ENCODE measurements at places on chromosomes 13 and 19.

GRCh38 chr19:5398693-5399057 lies 56.5 kb upstream of the ZNRF4 start:
- DNase-seq, result no peak

GRCh38 chr13:74597526-74597925 lies 463.3 kb upstream of the KLF12 start:
- no peak for DNase-seq

DNA sequence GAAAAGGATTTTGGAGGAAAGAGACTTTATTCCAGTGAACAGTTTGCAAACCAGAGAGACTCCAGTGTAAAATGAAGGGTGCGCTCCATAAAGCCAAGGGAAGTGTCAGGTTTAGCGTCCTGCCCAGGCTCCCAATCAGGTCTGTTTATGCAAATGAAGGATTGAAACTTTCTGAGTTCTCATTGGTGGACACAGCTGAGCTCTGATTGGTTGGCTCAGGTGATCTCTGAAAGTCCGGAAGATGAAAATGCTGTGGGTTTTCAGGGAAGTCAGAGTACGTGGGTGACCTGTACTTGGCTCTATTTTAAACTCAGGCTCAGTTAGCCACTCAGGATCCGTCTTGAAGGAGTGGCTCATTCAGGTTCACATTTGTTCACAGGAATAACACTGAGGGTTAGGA lies 28.7 kb upstream of the CD33 start:
- DNase-seq, result no peak

- DNase-seq, result no peak
These were observed 616.2 kb upstream of the SPRY2 start for GRCh38 chr13:80957019-80957655.

DNA sequence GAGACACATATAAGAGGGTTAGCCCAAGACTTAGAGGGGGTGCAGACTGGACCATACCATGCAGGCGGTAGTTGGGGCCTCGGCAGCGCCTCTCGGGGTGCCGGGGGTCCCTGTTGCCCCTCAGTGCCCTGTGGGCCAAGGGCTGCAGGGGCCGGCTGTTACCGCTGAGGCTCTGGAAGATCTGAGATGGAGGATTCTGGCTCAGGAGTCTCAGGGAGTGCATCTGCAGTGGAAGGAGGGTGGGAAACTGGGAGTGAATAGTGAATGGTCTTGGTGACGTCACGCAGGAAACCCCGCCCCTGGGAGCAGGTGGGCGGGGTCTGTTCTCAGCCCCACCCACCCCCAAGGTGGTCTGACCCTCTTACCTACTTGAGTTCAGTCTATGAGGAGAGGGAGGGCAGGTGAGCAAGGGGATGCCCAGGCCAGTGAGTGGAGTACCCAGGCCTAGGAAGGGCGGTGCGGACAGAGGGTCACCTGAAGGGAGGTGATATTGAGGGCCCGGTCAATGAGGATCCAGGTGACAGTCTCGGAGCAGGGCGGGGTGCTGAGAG lies 1.7 kb upstream of the DBP start:
- no peak for DNase-seq

- DNase-seq, result no peak
These were observed 1451.5 kb downstream of the EFNB2 start for GRCh38 chr13:105083992-105084391.

DNA sequence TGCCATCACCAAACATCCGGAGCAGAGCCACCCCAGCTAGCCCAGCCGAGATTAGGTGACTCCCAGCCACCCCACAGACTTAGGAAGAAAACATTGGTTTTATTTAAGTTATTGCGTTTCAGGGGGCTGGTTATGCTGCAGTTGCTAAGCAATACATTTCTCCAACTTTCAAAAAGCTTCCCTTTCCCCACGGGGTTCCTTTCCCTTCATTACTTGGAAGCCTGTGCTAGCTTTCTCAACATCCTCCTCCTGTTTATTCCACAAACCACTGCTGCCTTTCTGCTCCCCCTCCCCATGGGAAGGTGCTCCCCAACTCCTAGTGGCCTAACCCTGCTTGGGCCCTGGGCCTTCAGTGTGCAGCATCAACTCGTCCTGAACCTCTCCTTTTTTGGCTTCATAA lies 52.6 kb downstream of the CDADC1 start:
- DNase-seq, result no peak

DNA sequence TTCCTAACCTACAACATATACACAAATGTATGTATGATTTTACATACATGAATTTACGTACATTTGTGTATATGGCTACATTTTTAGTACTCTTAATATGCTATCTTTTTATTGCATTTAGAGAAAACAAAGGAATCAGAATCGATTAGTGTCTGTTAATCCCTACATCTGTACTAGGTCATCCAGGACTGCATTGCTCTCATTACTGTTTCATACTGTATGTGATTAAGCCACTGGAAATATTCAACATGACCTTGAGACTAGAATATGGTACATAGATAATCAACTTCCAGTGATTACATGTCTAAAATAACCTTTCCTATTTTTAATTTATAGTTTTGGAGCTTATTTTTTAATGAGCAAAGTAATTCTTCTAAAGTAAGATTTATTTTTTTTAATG lies 5.3 kb upstream of the MAB21L1 start:
- DNase-seq, result no peak

DNA sequence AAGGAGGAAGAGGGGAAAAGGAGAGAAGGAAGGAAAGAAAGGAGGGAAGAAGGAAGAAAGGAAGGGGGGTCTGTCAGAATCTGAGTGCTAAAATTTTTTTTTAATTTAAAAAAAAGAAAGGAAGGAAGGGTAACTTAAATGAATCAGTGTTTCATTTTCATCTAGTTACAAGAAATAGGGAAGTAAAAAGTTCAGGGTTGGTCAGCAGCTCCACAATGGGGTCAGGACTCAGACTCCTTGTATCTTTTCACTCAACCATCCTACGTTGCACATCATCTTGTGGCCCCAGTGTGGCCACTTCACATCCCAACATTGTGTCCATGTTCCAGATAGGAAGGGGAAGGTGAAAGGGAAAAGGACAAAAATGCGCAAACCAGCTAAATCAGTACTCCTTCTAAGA lies 14.3 kb upstream of the FNDC3A start:
- DNase-seq, result no peak

GRCh38 chr13:49554387-49554786 lies 31.0 kb downstream of the RCBTB1 start:
- DNase-seq, result no peak

DNA sequence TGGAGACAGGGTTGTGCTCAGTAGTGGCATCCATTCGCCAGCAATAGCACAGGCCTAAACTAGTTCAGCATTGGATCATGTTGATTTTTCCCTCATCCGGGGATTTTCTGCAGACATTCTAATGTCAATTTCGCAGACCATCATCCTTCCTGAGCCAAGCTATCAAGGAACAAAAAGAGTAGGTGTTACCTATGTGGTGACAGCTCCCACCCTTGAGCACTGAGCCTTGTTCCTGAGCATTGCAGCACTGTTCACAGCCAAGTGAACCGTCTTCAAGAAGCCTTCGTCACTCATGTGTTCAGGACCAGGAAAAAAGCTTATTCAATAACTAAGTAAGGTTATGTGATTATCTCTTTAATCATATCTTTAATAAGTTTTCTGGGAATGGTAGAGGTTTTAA lies 576.2 kb downstream of the UQCRFS1 start:
- DNase-seq, result no peak

DNA sequence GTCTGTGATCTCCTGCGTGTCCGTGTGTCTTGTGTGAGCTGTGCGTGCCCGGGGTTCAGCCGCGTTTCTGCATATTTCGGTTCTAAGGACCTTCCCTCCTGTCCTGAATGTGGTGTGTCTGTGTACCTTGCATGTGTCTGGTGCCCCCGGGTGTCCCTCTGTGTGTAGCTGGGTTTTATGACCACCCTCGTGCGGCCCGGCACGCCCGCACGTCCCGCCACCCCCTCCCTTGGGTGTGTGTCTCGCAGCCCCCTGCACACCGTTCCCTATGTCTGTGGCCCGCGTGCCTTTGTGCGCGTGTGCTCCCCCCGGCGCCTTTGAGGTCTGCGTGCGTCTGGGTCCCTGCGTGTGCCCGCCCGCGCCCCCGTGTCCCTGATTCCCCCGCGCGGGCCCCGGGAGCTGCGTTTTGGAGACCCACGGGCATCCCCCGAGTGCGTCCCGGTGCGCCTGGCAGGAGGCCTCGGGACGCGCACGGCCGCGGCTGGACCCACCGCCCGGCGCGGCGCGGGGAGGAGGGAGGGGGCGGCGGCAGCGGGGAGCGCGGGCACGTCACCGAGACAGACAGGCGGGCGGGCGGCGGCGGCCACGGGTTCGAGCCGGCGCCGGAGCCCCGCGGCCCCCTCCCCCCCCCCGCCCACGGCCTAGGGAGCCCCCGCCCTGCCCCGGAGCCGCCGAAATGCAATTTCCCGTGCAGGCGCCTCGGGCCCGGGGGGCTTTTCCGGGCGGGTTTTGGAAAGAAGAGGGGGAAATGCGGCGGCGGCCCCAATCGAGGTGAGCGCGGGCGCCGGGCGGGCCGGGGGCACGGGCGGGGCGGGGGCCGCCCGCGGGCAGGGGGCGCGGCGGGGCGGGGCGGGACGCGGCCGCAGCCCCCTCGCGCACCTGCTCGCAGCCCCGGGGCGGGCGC lies 12.0 kb upstream of the NANOS3 start:
- no peak for DNase-seq

DNA sequence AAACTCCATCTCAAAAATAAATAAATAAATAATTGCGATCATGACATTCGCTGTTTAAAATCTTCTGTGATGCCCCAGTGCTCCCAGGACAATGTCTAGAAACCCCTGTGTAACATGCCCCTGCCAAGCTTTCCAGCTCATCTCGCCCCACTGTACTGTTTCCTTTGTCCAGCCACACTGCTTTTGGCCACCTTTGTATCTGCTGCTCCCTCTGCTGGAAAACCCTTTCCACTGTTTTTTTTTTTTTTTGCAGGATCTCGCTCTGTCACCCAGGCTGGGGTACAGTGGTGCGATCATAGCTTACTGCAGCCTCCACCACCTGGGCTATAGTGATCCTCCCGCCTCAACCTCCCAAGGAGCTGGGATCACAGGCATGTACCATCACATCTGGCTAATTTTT lies 7.5 kb downstream of the PLAUR start:
- DNase-seq, result no peak

- DNase-seq, result no peak
These were observed 42.7 kb downstream of the INSR start for GRCh38 chr19:7251494-7251893.
